ENCODE measurements at places on chromosomes 5 and 9. TPM values are rescaled to one million over a fixed set of nuclear protein-coding genes. Genes with fewer than 3 reads are reported as not detected.

- DNase-seq = no peak
Observed at GRCh38 chr5:59746241-59746765, 147.2 kb downstream of the PDE4D start.

DNA sequence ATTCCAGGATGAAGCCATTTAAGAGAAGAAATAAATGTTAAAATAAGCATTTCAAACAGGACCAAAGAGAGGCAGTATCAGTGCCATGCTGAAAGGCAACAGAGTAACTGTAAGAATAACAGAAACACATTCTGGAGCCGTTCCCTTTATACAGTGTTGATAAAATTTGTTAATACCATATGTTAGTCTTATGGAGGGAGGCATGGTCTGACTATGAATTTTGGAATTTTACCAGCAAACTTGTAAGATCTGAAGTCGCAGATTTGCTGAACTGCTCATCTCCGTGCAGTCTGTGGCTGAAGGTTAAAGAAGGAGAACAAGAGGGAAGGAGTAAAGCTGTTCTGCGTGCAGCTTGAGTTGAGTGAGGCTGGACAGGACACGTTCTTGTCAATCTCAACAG is 508.4 kb downstream of the NFIB start:
- no peak for DNase-seq

- DNase-seq = no peak
Observed at GRCh38 chr5:68924481-68925145, 169.2 kb upstream of the SLC30A5 start.

DNA sequence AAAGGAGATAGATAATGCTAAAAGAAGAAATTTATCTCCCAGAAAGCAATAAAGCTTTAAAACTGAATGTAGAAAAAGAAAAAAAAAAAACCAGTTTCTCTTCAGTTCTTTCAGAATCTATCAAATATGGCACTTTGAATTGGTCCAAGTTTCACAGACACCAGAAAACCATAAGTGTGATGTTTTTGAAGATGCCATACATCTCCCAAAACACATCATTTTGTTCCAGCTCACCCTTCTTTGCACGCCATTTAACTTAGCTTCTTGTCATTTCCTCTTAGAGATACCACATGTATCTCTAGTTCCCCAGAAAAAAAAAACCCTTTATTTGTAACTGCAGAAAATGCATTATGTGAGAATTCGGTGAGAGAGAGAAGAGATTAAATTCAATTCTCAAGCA is 46.1 kb upstream of the MAMDC2 start:
- DNase-seq = no peak

The HRH2 gene
- total RNA-seq = 23.2 TPM

DNA sequence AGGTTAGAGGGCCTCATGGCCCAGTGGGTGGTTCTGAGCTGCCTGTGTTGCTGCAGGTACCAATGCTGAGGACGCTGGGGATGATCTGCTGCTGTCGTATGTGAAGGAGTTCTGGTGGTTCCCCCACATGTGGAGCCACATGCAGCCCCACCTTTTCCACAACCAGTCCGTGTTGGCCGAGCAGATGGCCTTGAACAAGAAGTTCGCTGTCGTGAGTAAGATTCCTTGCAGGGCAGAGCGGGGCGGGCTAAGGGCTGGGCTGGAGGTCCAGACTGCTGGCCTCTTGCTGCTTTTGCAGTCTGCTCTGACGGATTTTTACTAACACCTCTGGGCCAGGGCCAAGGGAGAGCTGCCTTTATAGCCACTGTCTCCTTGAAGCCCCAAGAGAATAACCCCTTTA is 26.9 kb downstream of the NDST1 start:
- no peak for DNase-seq

The SPATA9 gene
- total RNA-seq = not detected

The NSG2 gene
- not detected for total RNA-seq
